Bone marrow (tissue), 2 donors: ENCODE measurements at places on chromosomes 6 and 20.

DNA sequence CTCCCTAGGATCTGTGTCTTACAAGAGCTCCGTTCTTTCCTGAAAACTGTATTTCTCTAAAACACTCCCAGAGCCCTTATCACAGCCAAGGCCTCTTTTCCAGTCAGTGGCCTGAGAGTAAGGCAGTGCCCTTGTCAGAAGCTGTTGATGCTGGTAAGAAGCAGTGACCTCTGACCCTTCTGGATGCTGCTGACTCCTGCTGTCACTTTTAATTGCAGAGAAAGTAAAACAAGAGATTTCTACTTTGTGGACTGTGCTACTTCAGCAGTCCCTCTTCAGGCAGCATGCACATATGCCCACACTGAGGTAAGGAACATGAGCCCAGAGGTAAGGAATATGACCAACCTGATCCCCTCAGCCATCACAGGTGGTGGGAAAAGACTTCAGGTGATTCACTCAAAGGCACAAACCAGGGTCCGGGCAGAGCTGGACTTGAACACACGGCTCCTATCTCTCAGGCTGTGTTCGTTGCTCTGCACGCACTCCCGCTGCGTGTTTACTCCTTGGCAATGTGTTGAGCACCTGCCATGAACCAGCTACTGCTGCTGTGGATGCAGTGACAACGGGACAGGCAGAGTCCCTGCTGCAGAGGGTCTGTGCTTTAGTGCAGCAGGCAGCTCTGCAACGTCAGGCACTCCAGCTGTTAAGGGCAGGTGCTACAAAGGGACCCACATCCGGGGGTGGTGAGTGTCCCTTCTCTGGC is 201.9 kb upstream of the CST7 start:
- no peak for DNase-seq

DNA sequence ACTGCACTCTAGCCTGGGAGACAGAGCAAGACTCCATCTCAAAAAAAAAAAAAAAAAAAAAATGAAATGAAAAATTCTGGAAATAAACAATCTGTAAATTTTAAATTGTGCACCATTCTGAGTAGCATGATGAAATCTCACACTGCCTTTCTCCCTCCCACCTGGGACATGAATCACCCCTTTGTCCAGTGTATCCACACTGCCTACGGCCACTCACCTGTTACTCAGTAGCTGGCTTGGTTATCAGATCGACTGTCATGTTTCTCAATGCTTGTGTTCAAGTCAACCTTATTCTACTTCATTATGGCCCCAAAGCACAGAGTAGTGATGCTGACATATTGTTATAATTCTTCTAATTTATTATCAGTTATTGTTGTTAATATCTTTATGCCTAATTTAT is 58.7 kb upstream of the MTHFD1L start:
- no peak for DNase-seq

GRCh38 chr6:154161689-154162088 is 122.6 kb downstream of the OPRM1 start:
- DNase-seq, result no peak

- DNase-seq, result no peak
These were observed 312.8 kb upstream of the PTCHD4 start for GRCh38 chr6:48423640-48424365.

DNA sequence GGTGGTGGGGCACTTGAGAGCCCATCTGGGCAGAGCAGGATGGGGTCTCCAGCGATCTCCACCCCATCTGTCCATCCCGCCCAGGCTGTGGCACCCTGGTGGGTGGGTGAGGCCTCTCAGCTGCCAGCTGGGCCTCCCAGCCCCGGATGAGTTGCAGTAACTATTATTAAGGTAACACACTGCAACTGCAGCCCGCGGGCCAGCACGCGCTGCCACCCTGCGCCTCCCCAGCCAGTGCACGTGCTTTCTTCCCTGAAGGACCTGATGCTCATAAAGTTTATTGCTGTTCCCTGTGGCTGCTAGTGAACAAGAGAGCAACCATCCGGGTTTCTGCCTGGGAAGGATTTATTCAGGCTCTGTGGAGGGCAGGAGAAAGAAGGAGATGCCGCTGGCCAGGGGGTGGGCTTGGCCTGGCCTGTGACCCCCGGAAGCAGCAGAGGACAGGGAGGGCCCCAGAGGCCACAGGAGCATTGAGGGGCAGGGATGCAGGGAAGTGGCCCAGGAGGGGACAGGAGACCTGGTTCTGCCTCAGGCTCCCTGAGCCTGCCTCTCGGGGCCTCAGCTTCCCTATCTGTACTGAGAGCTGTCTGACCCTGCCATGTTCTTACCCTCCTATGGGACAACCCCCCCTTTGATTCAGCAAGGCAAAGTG is 1.7 kb downstream of the IP6K3 start:
- DNase-seq, result no peak

GRCh38 chr6:157769776-157770426 is 53.1 kb upstream of the SNX9 start:
- DNase-seq, result no peak

GRCh38 chr6:111894951-111895350 is 21.7 kb upstream of the FYN start:
- no peak for DNase-seq

- no peak for DNase-seq
These were observed 49.4 kb downstream of the FUT9 start for GRCh38 chr6:96065213-96065612.

- DNase-seq, result no peak
These were observed 165.9 kb upstream of the ATXN1 start for GRCh38 chr6:16927205-16927604.

DNA sequence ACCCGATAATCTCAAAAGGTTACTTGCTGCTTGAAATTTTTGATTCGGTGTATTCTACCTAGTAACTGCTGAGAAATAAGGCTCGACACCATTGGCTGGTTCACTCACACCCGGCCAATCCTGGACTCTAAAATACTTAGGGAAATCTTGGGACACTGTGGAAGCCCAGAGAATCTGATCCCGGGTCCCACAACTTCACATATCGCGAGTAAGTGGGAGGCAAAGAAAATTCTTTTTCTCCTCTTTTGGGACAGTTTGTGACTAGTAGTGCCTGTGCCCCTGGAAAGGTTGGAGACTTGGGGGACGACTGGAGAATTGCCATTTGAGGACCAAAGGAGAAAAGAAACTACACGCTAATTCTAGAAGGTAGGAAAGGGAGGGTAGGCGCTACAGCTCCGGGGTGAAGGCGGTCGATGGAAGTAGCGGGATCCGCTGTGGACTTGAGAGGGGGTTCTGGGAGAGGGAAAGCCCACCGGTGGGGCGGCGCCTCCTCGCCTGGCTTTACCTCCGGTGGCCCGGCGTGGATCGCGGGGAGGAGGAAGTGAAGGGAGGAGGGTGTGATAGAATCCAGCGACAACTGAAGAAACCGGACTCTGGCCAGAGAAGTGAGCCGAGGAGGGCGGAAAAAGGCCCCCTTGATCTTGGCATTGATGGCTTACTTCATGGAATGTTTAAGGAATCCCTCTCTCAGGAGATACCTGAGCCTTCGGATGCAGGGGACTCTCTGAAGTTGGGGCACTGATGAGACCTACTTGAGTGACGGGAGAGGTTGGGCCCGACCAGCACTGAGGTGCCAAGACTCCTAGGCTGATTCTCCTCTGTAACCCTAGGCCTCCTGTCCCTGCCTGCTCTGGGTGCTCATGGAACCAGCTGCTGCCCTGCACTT is 18.8 kb upstream of the BTN3A3 start:
- DNase-seq, result peak; percentile 28

GRCh38 chr20:46400828-46401477 is 5.5 kb downstream of the ELMO2 start:
- DNase-seq, result peak; percentile 56

GRCh38 chr6:143180826-143181225 is 120.1 kb downstream of the AIG1 start:
- DNase-seq, result no peak

DNA sequence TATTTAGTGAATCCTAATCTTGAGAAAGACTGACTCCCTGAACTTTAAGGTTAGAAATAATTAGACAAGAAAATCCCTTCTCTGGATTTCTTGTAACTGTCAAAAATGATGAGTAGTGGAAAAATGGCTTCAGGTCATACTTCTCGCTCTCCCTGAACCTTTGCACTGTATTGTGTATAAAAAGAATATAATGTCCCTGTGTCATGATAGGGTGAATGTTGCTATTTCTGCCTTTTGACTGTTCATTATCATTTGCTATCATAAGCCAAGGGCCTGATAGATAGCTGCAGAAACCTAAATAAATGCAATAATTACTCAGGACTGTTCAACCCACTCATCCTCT is 39.3 kb downstream of the ALDH8A1 start:
- DNase-seq, result no peak

DNA sequence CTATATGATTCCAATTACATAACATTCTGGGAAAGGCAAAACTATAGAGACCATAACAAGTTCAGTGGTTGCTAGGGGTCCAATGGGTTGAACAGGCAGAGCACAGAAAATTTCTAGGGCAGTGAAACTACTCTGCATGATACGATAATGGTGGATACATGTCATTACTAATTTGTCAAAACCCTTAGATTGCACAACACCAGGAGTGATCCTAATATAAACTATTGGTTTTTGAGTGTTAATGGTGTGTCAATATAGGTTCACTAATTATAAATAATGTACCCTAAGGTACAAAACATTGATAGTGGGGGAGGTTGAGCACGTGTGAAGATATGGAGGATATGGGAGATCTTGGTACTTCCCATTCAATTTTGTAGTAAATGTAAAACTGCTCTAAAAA is 42.4 kb upstream of the PLN start:
- no peak for DNase-seq

DNA sequence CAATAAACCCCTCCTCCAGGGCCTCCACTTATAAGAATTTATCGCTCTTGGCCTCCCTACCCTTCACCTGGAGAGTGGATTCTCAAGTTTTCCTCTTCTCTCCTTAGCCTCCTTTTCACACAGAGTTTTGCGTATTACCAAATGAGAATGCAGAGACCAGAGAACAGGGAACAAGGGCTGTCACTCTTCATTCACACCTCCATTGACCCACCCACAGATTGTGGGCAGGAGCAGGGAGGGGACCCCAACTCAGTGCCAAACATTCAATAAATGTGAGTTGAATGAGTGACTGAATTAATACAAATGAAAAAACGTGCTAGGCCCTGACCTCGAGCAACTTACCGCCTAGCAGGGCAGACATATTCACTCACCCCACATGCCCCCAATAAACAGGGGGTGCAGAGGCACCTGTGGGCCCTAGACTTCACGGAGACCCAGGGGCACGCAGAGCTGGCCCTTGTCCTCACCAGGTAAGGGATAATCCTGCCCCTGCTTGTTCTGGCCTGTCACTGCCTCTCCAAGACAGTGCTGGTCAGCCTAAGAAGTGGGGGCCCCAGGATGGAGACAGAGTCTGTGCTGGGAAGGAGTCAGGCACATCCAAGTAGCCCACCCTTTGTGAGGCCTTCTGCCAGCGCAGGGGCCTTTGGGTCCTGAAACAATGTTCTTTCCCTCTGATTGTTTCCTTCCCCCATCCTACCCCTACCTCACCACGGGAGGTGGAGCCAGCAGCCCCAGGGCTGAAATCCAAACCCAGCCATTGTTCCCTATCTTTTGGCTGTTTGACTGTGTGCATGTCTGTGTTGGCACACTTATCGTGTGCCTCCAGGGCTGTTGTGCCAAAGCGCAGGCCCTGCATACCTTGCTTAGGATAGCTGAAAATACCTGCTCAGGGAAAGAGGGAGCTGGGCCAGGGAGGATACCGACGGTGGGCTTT is 8.4 kb upstream of the TJAP1 start:
- no peak for DNase-seq

- no peak for DNase-seq
These were observed 18.8 kb upstream of the CLPSL2 start for GRCh38 chr6:35757456-35758123.

- no peak for DNase-seq
These were observed 3.6 kb upstream of the HINT3 start for GRCh38 chr6:125952764-125953501.

GRCh38 chr6:1869308-1869707 is 259.6 kb downstream of the FOXC1 start:
- DNase-seq, result no peak

- no peak for DNase-seq
These were observed 87.7 kb downstream of the CDH22 start for GRCh38 chr20:46220455-46221207.

GRCh38 chr20:36656733-36657132 is 10.7 kb upstream of the SLA2 start:
- DNase-seq, result no peak

DNA sequence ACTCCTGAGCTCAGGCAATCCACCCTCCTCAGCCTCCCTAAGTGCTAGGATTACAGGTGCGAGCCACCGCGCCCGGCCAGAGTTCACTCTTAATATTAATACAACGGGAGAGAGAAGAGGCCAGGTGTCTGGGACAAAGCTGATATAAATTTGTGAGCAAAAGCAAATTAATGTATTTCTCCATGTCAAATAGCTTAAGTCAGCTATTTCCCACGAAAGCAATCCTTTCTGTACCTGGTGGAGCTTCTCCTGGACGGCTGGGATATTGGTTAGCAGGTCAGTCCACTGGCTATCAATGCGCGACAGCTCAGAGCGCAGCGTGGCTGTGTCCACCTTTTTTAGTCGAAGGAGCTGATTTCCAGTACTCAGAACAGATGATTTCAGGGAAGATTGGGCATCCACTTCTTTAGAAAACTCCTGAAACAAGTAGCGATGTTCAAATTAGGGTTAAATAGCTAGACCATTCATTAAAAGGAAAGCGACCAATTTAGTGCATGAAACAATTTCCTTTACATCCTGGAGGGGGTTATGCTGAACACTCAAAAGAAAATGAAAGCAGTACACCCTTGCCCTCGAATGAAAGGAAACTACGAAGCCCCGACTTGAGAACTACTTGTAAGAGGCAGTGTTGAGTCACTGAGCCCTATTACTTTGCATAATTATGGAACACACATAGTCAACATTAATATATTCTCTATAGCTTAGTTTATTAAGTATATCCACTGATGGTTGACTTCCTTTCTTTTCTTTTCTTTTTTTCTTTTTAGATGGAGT is 403.4 kb downstream of the SYNE1 start:
- DNase-seq, result no peak

DNA sequence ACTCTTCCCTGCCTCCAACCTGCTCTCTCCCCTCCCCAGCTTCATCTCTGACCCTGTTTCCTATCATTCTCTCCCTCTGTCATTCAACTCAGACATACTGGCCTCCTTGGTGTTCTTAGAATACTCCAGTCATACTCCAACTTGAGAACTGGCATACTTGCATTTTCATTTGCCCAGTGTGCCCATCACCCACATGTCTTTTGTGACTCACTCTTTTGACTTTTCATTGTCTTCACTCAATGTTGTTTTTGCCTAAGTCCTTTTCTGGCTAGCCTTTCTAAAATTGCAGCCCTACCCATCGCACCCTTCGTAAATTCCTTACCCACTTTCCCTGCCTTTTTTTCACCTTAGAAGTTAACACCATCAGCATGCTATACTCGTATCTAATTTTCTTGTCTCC is 77.0 kb upstream of the CD2AP start:
- DNase-seq, result no peak

- DNase-seq, result no peak
These were observed 49.6 kb downstream of the CD24 start for GRCh38 chr6:106924694-106925523.

GRCh38 chr20:25077610-25078169 is 4.3 kb downstream of the VSX1 start:
- DNase-seq, result no peak
